ENCODE measurements at places on chromosomes 1 and 21.

DNA sequence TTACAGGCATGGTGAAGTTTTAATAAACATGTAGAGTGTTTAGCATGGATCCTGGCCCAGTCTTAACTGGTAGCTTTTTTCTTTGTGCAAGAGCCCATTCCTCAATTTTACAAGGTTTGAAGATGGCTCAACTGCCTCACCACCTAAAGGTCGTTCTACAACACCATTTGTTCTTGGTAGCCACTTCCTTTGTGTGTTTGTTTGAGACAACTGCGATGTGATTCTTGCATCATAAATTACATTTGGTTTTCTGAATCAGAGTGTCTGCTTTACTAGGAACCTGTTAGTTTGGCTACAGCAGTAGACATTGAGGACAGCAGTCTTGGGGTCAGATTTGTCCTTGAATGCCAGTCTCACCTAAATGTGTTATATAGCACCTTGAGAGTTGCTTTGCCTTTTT is 3.3 kb downstream of the PLEKHM2 start:
- DNase-seq = no peak

- DNase-seq = no peak
Observed at GRCh38 chr1:94522304-94522703, 19.3 kb downstream of the F3 start.

GRCh38 chr1:164709541-164710278 is 150.7 kb downstream of the PBX1 start:
- no peak for DNase-seq

DNA sequence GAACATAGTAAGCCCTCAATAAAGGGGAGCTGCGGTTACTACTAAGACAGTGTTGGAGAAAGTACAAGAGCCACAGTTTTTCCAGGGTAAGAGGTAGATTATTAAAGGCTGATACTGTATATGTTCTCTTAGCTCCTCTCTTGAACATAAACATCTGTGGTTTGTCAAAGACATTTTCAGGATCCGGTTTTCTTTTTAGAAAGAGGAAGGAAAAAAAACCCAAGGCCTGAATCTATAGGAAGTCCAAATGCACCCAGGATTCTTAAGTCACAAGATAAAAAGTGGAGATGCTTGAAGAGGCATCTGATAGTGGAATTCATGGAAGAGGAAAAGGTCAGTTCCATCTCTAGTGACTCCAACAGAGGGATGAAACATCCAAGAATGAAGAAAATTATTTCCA is 24.6 kb upstream of the SLC45A3 start:
- no peak for DNase-seq

DNA sequence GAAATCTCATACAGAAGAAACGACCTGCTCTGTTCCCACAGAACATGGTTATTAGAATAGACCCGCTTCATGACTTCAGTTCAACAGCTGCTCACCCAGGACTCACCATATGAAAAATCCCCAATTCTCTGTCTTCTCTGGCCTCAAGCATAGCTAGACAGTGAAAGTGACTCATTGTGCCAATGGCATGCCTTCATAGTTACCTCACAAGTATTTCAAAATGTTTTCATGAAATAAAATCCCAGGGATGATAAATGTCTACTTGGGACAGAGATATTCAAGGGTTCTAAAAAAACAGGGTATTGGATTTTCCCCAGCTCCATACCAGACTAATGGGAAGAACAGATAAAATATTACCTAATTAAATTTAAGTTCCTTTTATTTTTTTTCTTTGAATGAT is 82.3 kb downstream of the NOTCH2 start:
- DNase-seq = no peak

DNA sequence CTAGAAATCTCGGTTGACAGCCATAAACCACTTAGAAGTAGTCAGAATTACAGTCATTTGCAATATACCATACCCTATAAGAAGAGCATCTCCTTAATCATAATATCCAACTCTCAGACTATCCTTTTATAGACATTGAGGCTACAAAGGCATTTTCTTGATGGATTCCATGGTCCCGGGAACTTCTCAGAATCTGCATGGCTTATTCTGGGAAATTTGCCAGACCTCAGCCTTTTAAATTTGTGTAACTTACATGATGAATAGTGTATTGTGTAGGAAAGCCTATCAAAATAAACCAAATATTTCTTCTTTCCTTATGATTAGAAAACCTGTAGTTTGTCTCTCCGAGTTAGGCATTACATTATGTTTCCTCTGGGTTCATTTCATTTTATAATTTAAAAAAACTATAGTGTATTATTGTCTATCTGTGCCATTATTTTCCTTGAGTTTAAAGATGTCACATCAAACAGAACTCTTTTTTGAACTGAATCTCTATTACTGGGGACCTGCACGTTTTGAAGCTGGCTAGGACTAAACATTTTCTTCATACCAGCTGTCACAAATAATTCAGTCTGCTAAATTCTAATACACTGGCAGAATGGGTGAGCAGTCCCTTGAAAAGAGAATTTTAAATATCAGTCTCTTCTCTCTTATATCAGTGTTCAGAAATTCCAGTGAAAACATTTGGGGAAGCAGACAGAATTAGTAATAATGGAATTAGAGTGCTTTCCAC is 102.9 kb downstream of the GABPA start:
- DNase-seq = no peak

DNA sequence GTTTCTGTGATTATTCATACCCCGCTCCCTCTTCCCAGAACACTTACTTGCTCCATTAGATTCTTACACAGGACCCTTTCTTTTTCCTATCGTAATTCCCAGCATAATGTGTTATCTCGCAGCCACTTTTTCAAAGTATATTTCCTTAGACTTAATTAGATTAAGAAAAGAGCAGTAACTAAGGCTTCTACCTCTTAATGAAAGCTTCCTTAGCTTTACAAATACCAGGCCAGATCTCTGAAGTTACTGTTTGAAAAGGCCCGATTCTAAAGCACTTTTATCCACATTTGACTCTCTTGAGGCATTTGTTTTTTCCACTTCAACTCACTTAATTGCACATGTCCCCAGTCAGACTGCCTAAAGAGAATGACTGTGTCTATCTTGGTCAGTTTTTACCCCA is 1264.3 kb upstream of the ADGRL2 start:
- no peak for DNase-seq
